ENCODE measurements at places on chromosomes 5 and 9. TPM values are rescaled to one million over a fixed set of nuclear protein-coding genes. Genes with fewer than 3 reads are reported as not detected.

The FGF10 gene
- total RNA-seq: 1.5 TPM

The SPATA31E1 gene
- not detected for total RNA-seq

DNA sequence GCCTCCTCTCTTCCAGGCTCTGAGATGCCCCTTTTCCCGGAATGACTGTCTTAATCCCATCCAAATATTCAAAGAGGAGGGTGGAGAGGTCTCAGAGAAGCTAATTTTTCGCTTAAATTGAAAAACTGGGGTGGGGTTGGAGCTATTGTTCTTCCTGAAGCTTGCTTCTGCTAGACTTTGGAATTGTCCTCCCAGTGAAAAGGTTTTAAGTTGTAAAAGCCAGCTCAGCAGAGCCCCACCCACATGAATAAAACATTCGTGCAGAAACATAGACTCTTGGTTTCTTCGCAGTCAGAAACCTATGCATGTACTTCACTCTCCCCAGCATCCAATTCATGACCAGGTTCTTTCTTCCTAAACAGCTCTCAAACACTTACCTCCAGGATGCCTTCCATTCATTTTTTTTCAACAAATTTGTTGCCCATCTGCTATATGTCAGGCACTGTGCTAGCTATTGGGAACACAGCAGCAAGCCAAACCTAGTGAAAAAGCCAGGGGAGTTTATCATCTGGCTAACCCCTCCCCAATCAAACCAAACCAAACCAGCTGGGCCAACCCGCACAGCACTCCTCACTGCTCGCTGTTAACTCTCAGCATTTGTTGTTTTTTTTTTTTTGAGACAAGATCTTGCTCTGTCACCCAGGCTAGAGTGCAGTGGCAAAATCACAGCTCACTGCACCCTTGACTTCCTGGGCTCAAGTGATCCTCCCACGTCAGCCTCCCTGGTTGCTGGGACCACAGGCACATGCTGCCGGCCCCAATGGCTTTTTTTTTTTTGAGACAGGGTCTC lies 37.9 kb upstream of the OCLN start:
- DNase-seq: no peak

GRCh38 chr5:35890021-35891020 lies 33.6 kb downstream of the IL7R start:
- no peak for DNase-seq

DNA sequence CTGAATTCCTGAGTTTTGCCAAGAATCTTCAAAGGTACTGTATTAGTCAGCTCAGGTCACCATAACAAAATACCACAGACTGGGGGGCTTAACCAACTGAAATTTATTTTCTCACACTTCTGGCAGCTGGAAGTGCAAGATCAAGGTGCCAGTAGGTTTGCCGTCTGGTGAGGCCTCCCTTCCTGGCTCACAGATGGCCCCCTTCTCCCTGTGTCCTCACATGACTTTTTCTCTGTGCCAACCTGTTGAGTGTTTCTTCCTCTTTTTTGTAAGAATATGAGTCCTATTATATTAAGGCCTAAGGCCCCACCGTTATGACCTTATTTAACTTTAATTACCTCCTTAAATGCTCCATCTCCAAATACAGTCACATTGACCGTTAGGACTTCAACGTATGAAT lies 156.1 kb upstream of the KIF2A start:
- DNase-seq: no peak

DNA sequence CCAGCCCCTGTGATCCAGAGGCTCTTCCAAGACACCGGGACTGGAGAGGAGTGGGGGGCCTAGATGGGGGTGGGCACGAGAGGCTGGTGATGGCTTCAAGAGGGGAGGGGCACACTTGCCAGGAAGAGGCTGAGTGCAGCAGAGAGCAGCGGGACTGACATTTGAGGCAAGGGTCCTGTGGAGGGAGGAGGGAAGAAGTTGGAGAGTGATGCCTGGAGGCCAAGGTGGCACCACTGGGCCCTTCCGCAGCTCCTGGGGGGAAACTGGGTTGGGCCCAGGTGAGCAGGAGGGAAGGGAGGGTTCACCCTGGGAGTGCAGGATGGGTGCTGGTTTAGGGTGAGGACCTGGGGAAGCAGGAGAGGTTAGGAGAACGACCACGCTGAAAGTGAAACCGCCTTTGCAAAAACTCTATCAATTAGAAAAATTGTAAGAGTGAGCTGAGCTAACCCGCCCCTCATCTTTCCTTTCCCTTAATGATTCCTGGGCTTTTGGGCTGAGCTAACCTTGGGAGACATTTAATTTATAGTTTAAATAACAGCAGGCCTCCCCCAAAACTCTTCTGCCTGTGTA lies 26.2 kb downstream of the ABO start:
- DNase-seq: peak; percentile 43

GRCh38 chr5:56513141-56513540 lies 280.0 kb upstream of the ANKRD55 start:
- no peak for DNase-seq

GRCh38 chr5:158637039-158637438 lies 462.7 kb downstream of the EBF1 start:
- no peak for DNase-seq

- DNase-seq: no peak
Measured at GRCh38 chr9:135303280-135303647, 176.3 kb upstream of the PPP1R26 start.
